WERI-Rb-1 (cell line): ENCODE measurements at places on chromosomes 6 and 20.

- DNase-seq, result no peak
These were observed 152.3 kb upstream of the NEDD9 start for GRCh38 chr6:11384531-11385309.

DNA sequence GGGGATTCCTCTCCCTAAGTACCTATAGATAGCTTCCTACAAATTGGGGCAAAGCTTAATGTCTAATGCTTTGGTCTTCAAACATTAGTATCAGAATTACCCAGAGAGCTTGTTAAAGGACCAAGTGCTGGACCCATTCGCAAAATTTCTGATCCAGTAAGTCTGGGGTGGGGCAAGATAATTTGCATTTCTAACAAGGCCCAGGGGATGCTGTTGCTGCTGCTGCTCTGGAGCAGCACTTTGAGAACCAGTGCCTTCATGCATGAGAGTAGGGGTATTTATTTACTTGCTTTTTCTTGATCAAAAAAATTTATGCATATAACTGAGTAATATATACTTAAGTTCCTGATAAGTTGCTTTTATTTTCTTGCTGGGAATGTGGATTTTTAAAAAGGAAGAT is 24.5 kb upstream of the COL19A1 start:
- DNase-seq, result no peak

DNA sequence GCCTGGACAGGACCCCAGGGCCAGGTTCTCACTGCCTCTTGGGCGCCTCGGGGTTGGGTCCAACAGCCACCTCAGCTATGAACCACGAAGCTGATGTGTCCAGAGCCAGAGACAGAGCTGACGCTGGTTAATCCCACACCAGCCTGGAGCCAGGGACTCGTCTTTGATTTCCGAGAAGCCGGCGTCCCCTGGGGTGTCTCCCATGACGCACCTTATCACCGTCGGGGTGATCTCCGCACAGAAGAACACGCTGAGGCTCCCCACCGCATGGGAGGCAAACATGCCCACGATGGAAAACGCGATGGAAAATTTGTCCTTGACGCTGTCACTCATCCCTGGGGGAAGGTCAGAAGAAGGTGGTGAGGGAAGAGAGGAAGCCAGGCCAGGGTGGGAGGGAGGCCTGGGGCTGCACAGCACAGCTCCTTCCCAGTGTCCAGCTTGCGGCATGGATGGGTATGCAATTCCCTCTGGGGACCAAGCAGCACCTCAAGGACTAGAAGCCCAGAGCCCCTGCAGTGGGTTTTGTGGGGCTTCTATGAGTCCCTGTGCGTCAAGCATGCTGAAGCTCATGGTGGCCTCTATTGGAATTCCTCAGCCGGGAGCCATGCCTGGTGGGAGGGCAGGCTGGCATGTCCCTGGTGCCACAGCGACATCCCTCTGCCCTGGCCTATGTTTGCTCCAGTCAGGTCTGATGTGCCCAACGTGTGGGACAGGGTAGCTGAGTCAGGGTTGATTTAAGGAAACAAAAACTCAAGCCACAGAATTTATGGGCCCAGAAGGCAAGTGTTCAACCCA is 25.1 kb downstream of the PSMG4 start:
- DNase-seq, result no peak

DNA sequence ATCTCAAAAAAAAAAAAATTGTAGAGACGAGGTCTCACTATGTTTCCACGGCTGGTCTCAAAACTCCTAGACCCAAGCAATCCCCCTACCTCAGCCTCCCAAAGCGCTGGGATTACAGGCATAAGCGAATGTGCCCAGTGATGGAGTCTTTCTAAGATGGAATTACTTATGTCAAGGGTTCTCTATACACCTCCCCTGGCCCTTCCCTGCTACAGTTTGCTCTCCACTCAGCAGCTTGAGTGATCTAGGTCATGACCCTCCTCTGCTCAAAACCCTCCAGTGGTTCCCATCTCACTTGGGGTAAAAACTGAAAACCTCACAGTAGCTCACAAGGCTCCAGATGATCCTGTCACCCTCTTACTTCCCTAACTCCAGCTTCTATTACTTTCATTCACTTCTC is 1.8 kb upstream of the DNPH1 start:
- no peak for DNase-seq

DNA sequence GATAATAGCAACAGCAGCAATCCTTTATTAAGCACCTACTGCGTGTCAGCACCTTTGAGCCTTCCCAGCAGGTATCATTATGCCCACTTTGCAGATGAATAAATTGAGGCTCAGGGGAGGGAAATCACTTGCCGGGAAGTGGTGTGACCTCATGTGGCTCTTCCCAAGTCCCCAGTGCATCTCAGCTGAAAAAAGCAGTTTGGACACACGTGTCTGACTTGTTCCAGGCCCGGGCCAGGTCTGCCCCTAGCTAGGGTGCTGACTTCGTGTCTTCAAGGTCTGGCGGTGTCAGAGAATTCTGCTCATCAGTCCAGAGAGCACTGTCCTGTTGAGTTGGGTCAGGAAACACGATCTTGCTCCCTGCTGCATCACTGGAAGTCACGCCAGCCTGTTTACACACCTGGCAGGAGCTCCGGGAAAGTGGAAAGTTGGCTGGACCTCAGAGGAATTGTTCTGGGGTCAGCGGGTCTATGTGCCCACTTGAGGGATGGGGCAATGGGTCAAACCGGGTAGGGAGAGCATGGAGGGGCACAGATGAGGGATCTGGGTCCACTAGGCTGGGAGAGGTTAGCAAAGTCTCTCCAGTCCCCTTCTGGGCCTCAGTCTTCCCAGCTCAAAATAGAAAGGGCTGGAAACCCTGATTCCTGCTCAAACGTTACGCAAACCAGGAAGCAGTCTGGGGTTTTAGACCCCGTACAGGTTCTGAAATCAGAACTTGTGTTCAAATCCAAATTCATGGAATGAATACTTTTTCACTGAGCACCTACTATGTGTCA is 10.5 kb downstream of the SLC13A3 start:
- DNase-seq, result no peak

DNA sequence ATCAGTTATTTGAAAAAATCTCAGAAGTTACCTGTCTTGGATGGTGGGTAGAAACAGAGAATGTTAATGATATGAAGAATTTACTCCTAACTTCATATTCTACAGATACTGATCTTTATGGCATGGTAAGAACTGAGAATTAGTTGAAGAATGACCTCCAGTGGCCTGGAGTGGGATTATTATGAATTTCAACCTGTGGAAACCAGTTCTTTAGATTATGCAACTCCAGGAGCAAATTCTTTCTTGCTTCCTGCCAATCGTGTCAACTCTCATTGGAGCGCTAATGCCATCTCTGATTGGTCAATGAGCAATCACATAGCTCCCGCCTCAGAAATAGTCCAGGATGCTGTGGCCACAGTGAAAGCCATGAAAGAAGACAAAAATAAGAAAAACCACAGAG is 40.6 kb downstream of the LYRM2 start:
- DNase-seq, result no peak

DNA sequence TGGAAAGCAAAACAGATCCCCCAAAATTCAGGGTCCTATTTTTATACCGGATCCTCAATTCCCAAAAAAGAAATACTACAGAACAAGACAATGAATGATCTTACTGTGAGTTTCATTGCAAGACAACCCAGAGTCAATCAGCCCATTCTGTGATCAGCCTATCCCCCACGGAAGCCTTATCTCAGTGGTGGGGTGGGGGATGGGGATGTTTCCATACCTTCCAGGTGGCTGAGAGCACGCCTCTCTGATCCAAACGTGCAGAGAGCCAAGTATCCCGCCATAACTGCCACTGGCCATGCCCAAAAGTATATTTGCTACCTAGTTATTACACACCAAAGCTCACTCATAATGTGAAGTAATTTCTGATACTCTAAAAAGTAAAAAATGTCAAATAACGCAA is 15.1 kb downstream of the WFDC2 start:
- DNase-seq, result no peak

- no peak for DNase-seq
These were observed 45.9 kb upstream of the TAB2 start for GRCh38 chr6:149271348-149272340.

GRCh38 chr20:20267685-20268370 is 100.1 kb upstream of the INSM1 start:
- no peak for DNase-seq

DNA sequence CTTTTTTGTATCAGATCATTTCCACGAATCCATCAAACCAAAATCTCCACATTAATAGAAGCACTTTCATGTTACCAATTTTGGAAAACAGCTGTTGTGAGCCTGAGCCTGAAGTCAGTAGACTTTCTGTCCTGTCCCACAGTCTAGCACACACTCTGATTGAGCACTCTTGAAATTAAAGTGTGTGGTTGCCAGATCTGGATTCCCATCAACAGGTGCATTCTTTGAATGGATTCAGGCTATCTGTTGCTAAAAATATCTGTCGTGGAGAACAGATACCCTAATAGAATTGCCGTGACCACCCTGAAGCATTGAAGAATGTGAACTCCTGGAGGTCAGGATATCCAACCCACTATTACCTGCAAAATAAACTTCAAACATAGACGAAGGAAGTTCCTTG is 73.3 kb downstream of the TFAP2A start:
- no peak for DNase-seq

GRCh38 chr6:20312606-20313005 is 89.1 kb upstream of the E2F3 start:
- peak; percentile 99 for DNase-seq

DNA sequence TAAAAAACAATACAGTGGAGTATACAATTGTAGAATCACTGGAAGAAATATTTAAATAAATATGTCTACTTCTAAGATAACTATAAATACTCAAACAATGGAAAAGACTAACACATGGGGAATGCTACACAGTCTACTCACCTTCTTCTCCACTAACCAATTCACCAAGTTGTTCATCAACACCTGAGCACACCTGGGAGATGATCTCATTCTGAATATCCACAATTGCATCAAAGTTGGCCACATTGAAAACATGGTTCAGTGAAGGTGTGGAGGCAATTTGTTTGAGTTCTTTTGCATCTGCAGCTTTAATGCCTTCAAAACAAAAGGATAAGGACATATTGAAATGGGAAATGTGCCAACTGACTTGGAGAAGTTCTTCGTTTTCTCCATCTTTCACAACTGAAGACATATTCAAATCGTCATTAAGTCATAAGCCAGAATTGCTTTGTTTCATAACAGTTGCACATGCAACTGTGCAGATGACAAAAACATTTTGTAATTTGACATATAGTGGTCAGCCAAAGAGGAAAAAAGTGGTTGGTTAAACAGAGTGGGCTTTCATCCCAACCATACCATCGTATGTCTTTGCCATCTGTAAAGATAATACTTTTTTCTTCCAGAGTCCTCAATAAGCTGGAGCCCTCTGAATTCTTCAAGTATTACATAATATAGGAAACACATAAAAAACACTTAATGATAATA is 17.5 kb downstream of the COL12A1 start:
- DNase-seq, result no peak

GRCh38 chr6:90101403-90101802 is 195.2 kb downstream of the BACH2 start:
- DNase-seq, result no peak

DNA sequence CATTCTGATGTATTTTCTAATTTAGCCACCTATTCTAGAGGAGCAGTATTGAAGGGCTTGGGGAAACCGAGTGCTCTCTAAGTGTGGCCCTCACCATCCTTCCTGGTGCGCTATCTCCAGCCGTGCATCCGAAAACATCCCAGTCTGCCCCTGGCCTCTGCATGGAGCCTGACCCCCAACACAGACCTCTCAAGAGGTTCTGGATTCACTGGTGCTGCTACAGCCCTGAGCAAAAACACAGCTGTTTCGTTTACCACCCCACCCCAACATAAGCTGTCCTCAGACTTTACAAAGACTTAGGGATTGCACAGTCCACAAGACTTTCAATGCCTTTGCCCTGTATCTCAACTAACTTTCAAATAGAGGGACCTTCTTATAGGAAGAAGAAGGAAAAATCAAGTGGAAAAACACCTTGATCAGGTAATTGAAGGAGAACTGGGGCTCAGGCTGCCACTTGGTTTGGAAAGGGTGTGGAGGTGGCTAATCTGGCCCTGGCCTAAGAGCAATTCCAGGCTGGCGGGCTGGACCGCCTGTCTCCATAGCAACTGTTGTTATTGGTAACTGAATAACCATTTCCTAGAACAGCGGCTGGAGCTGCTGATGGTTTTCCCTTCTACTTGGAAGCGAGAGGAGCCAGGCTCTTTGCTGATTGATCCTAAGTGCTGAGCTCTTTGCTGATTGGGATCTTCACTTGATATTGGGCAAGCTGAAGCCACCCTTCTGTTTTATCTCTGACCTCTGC is 90.2 kb upstream of the TOX2 start:
- DNase-seq, result no peak

DNA sequence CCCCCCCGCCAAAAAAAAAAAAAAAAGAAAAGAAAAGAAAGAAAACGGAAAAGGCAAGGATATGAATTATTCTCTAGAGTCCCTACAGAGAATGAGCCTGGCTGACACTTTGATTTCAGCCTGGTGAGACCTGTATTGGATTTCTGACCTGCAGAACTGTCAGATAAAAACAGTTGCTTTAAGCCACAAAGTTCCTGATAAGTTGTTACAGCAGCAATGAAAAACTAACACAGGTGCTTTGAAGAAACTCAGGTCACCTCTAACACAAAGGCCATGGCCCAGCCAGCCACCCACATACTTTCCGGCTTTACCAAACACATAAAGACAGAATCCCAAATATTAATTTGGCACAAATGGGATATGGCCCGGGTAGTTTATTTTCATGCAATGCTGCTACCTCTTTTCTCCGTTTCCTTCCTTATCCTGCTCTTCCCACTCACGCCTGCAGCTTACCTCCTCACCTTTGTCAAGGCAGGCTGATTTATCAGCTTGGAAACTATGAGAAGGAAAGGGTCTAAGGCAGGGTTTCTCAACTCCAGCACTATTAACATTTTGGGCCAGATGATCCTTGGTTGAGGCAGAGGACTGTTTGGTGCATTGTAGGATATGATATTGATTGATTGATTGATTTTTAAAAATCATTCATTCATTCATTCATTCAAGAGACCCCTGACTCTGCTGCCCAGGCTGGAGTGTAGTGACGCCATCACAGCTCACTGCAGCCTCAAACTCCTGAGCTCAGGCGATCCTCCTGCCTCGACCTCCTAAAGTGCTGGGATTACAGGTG is 88.1 kb downstream of the ATXN1 start:
- DNase-seq, result no peak

DNA sequence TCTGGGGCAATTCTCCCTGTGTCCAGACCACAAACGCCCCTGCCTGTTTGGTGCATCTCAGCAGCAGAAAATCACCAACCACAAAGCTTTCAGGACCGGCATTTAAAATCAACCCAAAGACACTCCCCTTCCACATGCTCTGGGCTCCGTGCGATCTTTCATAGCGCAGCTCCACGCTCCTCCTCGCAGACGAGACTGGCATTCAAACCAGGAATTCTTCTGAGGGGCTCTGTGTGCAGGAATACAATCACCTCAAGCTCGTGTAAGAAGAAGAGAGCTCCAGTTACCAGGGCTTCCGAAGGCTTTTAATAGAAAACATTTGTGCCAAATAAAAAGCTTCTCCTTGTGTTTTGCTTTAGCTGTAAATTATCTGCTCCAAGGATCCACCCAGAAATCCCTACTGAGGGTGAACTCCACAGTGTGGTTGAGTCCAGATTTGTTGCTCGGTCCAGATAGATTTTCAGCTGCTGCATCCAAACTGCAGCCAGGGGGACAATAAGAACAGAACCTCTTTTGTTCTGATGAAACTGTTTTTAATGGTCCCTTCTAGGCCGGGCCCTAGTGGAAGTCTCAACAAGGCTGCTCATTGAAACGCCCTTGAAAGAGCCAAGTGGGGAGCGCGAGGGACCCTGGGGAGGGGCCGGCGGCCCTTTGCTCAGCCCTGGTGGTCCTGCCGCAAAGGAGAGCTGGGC is 16.4 kb upstream of the BMP7 start:
- no peak for DNase-seq

GRCh38 chr6:153167907-153168306 is 36.8 kb upstream of the RGS17 start:
- DNase-seq, result no peak

GRCh38 chr6:114364301-114364700 is 21.5 kb upstream of the HS3ST5 start:
- no peak for DNase-seq
